ENCODE measurements at places on chromosomes 12 and 14.

- no peak for DNase-seq
Observed at GRCh38 chr12:126036348-126036747, 971.1 kb downstream of the AACS start.

GRCh38 chr12:121996050-121996944 is 25.4 kb upstream of the BCL7A start:
- no peak for DNase-seq

- peak; percentile 41 for DNase-seq
Observed at GRCh38 chr12:48980389-48980952, 2.3 kb downstream of the WNT1 start.

GRCh38 chr12:49288922-49289555 is 5.9 kb upstream of the PRPH start:
- DNase-seq: no peak

- peak; percentile 56 for DNase-seq
Observed at GRCh38 chr14:65019944-65020566, 33.4 kb downstream of the FNTB start.

- no peak for DNase-seq
Observed at GRCh38 chr12:104785886-104786285, 172.2 kb downstream of the SLC41A2 start.

DNA sequence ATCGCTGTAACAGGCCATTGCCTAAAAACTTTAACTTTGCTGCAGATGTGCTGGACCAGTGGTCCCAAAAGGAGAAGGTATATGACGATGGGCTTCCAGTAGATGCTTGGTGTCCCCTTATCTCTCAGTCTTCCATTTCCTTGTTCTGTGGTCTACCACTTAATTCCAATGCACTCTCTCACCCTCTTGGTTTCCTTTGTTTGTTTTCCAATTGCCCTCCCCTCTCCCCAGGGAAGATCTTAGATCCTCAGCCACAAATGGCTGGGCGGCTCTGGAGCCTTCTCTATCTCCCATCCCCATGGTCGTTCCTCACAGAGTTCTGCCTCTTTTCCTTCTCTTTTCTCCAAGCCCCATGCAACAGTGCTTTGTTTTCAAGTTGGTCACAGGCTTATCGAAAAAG is 584 bp downstream of the ACSM4 start:
- no peak for DNase-seq

GRCh38 chr14:62347562-62348011 is 585.4 kb downstream of the SNAPC1 start:
- DNase-seq: no peak

DNA sequence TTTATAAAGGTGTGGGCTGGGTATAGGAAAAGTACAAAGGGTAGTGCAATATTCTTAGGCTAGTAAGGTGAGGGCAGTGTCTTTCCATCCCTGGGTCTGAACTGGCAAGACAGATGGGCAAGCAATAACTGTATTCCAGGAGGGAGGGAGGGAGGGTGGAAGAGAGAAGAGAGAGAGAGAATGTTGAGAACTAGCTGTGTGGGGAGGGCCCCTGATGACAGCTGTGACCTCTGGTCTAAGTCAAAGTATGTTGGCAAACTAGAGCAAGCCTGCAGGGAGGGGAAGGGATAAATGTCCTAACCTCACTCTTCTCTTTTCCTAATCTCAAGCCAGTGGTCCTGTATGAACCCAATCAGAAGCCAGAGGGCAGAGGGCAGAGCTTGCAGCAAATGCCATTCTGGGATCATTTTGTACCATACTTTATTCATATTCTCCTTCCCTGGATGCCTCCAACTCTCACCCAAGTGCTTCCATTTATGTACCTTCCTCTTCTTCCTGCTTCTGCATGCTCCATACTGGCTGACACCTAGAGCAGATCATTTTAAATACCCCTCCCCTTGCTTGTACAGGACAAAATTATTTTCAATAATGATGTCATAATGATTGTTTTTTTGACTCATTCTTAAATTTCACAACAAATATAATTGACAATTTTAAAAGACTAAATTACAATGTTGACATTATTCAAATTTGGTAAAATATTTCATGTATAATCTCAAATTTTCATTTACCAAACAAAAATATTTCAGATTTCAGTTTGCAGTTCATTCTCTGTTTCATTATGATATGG is 75.9 kb downstream of the AKAP6 start:
- no peak for DNase-seq

GRCh38 chr12:24681570-24681969 is 267.3 kb downstream of the BCAT1 start:
- peak; percentile 1 for DNase-seq

DNA sequence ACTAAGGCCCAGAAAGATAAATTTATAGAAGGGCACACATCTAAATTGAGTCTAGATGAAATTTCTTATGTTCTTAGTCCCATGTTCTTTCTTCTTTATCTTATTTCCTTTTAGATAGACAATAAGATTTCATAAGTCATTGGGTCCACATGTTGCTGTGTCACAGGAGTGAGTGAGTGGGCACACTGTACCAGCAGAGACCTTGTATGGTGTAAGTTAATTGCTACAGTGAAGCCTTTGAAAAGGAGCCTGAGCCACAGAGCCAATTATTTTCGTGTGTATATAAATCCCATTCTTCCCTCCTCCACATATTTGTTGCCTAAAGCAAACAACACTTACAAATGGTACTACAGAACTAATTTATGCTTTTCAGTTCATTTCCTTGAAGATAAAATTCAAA is 79.1 kb downstream of the GRIP1 start:
- DNase-seq: peak; percentile 56

DNA sequence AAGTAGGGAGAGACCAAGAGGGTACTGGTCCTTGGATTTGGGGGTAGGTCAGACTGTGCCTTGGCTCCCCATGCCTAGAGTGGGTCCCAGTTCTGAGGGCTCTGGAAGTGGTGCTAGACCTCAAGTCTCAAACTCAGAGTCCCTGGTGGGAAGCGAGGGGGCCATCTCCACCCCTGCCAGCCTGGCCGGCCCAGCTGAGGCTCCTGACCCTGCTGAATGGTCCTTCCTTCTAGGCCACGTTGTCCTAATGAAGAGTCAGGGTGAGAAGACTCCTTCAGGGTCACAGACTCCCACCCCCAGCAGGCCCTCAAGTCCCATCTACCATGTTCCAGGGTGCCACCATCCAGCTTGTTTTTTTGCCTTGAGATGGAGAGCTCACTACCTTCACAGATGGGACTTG is 12.9 kb downstream of the SERPINA6 start:
- DNase-seq: no peak

- peak; percentile 78 for DNase-seq
Observed at GRCh38 chr12:118061011-118061872, at the start of gene WSB2. WSB2 (minus strand) TSS chr12:118061179; CDS start chr12:118061048, 131 bp downstream.

DNA sequence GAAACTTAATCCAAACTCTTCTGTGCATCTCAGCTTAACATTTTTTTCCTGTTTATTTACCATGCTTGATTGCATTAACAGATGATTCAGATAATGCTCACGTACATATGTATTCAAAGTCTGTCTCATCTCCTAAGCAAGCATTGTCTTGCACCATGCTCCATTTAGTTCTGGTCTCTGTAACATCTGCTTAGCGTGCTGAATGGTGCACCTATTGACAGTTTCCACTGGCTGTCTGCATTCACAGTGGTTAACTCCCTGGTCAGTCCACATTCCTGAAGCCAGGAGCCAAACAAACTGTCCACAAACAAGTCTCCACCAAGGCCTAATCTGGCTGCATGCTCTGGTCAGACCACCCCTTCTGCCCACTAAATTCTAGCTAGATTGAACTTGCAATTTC is 83.9 kb downstream of the KNTC1 start:
- DNase-seq: no peak

GRCh38 chr12:11862798-11863197 is 207.9 kb upstream of the BCL2L14 start:
- DNase-seq: peak; percentile 48

- peak; percentile 7 for DNase-seq
Observed at GRCh38 chr12:23813206-23813605, 136.3 kb downstream of the SOX5 start.

DNA sequence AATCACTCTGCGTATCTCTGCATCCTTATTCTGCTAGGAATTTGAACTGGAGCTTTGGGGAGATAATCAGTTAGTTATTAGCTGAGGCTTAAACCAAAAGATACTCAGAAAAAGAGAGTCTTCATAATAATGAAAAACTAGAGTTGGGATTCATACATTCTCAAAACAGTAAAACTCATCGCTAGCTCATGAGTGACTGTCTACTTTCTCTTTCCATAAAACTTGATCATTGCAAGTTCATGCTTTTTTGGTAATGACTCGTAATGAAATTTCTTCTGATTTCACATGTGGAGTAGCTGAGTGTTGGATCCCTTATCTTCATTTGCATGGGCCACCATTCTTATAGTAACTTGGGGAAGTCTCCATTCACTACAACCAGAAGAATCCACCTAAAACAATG is 397.7 kb downstream of the PDZRN4 start:
- DNase-seq: no peak

DNA sequence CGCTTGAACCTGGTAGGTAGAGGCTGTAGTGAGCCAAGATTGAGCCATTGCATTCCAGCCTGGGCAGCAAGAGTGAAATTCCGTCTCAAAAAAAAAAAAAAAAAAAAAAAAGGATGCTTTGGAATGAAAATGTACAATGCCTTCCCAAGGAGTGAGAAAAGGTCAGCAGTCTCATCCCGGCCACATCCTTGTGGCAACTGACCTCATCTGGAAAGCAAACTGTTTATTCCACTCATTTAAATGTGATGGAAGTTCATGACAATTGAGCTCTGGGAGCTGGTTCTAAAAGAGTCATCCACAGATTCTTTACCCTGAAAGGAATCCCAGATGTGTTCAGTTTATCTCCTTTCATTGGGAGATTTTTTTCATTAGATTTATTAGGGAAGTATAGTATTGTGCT is 19.4 kb upstream of the LIMA1 start:
- DNase-seq: no peak

GRCh38 chr12:132743831-132744230 is 17.8 kb downstream of the ANKLE2 start:
- DNase-seq: no peak

DNA sequence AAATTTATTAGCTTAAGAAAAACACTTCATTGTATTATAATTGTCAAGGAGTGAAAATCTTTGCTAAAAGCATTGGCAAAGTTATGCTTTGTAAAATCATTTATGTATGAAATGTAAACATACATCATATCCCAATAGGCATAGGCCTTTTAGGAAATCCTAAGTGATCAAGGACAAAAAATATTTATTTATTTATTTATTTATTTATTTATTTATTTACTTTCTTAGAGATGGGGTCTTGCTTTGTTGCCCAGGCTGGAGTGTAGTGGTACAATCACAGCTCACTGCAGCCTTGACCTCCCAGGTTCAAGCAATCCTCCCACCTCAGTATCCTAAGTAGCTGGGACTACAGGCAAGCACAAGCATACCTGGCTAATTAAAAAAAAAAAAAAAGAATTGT is 32.0 kb upstream of the DLGAP5 start:
- no peak for DNase-seq

DNA sequence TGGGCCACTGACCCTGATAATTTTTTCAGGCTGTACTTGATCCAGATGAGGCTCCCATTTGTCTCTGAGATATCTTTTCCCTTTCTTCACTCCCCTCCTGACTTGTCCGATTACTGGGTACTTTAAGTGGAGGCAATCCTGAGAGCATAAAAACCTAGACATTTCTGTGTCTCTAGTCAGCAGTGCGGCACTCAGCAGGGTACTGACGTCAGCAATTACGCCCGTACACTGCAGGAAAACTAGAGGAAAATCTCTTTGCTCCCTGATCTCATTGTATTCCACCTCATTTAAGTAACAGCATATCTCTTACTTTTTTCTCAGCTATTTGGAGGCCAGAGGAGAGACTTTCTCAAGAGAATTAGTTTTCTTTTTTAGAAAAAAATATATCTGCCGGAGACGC is 315.5 kb upstream of the OR4E1 start:
- no peak for DNase-seq

GRCh38 chr12:1457901-1458300 is 136.5 kb downstream of the FBXL14 start:
- DNase-seq: no peak

DNA sequence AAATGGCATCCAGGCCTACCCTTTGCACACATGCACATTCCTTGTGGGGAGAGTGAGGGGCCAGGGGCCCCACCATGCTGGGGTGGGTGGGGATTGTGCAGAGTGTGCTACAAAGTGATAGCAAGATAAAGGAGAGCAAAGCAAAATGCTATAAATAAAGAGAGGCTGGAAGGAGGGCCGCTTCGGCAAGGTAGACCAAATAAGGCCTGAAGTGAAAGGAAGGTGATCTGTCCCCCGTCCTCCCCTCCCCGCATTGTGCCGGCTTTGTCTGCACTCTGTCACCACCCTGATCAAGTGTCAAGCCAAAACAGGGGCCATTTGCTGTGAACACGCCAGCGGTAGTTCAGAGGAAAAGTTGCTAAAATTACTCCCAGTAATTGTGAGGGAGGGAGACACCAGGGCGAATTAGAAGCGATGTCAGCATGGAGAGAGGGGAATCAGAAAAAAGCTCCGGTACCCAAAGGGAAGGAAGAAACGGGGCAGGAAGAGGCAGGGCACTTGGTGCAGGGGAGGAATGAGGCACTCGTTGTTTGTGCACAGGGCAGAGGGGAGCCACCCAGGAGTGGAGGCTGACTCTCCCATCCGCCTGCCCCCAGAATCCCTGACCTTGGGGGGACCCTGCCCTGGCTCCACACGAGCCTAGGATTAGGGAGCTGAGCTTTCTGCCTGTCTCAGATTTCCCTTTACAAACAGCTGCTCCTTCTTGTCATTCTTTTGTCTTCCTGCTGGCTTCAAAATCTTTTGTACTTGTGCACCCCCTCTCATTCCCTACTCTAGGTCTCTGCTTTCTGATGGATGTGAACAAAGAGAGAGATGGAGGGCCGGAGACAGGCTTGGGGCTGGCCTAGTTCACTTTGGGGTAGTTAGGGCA is 2.9 kb upstream of the MYH7 start:
- DNase-seq: no peak

- DNase-seq: peak; percentile 89
Observed at GRCh38 chr12:10392394-10392930, 2.6 kb upstream of the KLRK1 start.

- no peak for DNase-seq
Observed at GRCh38 chr12:65335981-65336380, 57.5 kb downstream of the MSRB3 start.

DNA sequence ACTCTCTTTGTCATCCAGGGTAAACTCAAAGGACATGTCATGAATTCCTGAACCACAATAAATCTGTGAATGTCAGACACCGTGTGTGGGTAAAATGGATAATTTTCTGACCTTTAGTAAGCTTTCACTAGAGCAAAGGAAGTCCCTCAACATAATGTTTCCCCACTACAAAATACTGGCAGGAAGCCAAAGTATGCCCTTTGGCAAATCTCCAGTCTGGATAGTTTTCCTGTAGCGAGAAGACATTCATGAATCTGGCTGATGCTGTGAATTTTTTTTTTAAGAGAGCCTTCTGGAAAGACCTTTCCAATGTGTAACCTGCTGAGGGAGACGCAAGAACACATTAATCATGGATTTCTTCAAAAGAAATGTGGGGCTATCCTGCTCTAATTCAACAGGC is 389.6 kb upstream of the DDHD1 start:
- DNase-seq: peak; percentile 1

DNA sequence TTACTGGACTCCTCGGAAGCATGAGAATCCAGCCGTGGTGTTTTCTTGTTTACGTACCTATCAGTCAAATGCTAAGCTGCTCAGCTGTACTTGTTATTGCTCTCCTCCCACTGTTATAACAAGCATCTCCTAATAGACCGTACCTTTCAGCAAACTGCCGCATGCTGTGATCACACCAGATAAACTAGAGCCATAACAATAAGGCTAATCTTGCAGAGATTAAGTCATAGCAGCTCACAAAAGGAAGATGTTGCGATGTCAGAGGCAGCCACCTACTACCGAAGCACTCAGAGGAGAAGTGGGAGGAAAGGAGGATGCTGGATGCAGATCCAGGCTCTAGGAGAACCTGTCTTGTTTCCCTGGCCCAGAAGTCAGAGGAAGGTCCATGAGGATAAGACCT is 196.0 kb downstream of the GALC start:
- peak; percentile 56 for DNase-seq

- DNase-seq: no peak
Observed at GRCh38 chr14:75539561-75540478, 17.6 kb downstream of the BATF start.
